ENCODE measurements at places on chromosomes 2 and 18. TPM values are rescaled to one million over a fixed set of nuclear protein-coding genes. Genes with fewer than 3 reads are reported as not detected.
A peak's percentile ranks its signal among the peaks of the same experiment; 100 is the strongest.

DNA sequence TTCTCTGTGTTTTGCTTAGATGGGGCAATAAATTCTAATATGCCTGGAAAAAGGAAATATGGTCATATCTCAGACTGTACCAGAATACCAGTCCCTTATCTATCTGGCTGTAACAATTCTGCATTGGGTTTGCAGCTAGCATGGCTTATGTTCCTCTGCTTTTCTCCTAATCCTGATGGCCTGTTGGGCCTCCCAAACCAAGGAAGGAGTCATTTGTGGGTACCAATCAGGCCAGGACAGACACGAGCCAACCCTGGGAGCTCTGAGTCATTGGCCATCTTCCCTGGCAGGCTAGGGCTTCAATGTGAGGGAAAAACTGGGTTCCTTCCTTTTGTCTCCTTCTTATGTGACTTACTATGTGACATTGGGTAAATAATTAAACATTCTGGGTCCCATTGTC lies 12.0 kb downstream of the SMARCAL1 start:
- H3K36me3 ChIP-seq = peaks cover 20% of the 10 kb centered on the region
- no peak for DNase-seq
- peaks cover 16% of the 10 kb centered on the region for H3K4me1 ChIP-seq
- no peak overlapping the region for H3K27ac ChIP-seq

- no peak overlapping the region for H3K4me3 ChIP-seq
- H3K36me3 ChIP-seq = no peaks in the 10 kb centered on the region
- no peak overlapping the region for H3K27ac ChIP-seq
- no peak for DNase-seq
- H3K4me1 ChIP-seq = no peaks in the 10 kb centered on the region
Observed at GRCh38 chr2:100674666-100675065, 111.9 kb downstream of the PDCL3 start.

- H3K27me3 ChIP-seq = peaks cover 5% of the 10 kb centered on the region
- no peaks in the 10 kb centered on the region for H3K4me1 ChIP-seq
- H3K27ac ChIP-seq = no peak overlapping the region
- H3K36me3 ChIP-seq = no peaks in the 10 kb centered on the region
Observed at GRCh38 chr2:19505199-19506136, 147.0 kb upstream of the OSR1 start.

DNA sequence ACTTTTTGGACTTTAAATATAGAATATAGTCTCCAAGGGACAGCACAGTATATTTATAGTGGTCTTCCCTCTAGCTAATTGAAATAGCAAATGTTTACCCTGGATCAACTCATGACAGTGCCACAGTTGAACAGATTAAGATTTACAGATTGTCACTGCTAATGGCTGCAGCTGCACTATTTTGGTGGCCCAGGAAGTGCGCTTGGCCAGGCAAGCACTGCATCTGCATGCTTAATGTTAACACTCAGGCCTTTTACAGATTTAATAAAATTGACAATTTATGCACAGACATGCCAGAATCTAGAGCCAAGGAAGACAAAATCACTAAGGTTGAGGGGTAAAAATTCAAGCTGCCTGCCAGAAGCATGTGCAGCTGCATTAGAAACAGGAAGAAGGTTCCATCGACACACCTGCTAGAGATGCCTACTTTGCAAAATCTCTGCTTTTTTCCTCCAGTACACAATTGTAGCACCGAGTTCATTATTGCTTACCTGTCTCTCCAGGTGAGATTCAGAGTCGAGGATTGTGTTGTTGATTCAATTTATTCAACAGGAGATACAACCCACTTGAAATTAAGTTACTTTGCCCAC lies 1042.3 kb upstream of the NRXN1 start:
- H3K27me3 ChIP-seq = no peaks in the 10 kb centered on the region
- H3K4me3 ChIP-seq = no peak overlapping the region
- H3K27ac ChIP-seq = no peak overlapping the region
- H3K4me1 ChIP-seq = no peaks in the 10 kb centered on the region
- H3K36me3 ChIP-seq = no peaks in the 10 kb centered on the region

DNA sequence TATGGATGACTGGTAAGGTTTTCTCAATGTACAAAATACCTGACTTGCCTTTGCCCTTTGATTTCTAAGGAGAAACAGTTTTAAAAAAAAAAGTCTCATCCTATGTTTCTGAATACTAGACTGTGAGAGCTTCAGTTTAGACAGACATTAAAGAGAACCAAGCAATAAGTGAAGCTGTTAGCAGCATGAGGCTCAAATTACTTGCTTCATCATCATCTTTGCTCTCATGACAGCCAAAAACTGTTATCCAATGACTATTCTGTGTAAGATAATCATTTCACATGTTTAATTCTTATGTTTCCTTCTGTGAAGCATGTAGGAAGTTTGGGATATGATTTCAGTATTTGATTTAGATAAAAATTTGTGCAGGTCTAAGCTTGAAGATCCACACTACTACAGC lies 129.2 kb downstream of the COMMD1 start:
- H3K27ac ChIP-seq = no peak overlapping the region
- H3K27me3 ChIP-seq = no peaks in the 10 kb centered on the region
- no peak overlapping the region for H3K4me3 ChIP-seq
- H3K36me3 ChIP-seq = no peaks in the 10 kb centered on the region

DNA sequence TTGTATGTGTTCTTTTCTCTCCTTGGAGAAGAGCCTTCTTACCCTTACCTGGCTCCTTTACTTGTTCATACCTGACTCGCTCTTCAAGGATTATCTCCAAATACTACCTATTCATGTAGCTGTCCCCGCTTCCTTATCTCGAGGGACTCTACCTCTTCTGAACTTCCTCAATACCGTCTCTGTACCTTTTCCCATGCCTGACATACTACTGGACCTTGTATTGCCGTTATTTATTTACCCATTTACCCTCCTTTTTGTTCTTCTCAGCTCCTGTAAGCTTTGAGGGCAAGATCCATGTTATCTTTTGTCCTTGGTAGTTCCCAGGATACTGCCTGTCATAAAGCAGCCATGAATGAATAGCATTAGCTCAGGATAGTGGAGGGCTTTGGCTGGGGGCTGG lies 32.5 kb downstream of the KCNS3 start:
- no peak for DNase-seq
- H3K4me1 ChIP-seq = no peaks in the 10 kb centered on the region
- no peak overlapping the region for H3K27ac ChIP-seq
- H3K4me3 ChIP-seq = no peak overlapping the region

DNA sequence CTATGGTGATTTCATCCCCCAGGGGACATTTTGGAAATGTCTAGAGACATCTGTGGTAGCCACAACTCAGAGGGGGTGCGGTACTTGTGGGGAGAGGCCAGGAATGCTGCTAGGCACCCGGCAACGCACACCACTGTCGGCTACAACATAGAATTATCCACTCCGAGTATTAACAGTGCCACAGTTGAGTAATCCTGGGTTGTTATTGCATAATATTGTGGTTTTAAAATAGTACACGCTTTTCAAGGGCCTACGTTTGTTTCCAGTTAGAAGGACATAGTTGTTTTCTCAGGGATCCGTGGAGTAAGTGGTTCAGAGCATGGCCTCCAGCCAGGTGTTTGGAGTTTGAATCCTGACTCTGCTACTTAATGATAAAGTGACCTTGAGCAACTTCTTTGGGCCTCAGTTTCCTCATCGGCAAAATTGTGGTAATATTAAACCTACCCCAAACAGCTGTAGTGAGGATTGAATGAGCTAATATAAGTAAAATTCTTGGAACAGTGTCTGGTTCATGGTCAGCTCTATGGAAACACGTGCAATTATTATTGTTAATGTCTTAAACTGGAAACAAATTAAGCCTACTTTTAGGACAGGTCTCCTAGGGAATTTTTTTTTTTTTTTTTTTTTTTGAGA lies 24.5 kb downstream of the CYP27A1 start:
- peak overlapping the region; percentile 16 for H3K27ac ChIP-seq
- H3K27me3 ChIP-seq = no peaks in the 10 kb centered on the region
- H3K36me3 ChIP-seq = no peaks in the 10 kb centered on the region
- peak; percentile 98 for DNase-seq
- H3K4me3 ChIP-seq = no peak overlapping the region

The ALPI gene
- not detected for total RNA-seq

All from astrocyte (in vitro differentiated cells and primary cell).